ENCODE measurements at places on chromosomes 4 and X.

DNA sequence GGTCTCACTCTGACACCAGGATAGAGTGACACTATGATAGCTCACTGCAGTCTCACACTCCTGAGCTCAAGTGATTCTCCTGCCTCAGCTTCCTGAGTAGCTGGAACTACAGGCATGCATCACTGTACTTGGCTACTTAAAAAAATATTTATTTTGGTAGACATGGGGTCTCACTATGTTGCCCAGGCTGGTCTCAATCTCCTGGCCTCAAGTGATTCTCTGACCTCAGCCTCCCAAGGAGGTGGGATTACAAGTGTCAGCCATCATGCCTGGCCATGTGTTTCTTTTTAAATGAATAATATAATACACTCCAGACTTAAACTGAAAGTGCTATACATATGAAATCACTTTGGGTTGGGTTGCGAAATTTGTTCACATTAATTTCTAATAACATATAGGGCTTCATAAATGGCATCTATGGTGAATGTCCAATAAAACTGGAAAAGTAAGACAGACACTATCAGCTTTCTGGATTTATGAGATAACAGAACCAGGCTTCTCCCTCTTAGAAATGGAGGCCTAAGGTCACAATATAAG is 48.0 kb downstream of the SEC24D start:
- DNase-seq: no peak

- no peak for DNase-seq
These were observed 34.9 kb downstream of the GPR143 start for GRCh38 chrX:9730752-9731151.

- DNase-seq: no peak
These were observed 917.2 kb downstream of the DMD start for GRCh38 chrX:32293962-32294700.

DNA sequence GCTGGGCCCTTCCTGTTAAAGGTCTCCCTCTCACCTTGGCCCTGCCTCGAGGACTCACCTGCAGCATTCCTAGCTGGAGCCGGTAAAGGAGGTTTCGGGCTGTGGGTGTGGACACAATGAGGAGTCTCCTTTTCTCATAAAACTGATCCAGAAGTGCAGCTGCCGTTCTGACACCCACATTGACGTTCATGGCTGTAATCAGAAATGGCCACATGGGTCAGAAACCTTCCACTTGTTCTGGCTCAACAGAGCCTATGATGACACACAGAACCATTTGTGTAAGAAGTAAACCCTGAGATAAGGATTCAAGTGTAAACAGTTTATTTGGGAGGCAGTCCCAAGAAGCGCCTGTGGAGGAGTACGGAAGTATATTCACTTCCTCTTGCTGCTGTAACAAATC is 63.8 kb downstream of the SRPX start:
- no peak for DNase-seq

DNA sequence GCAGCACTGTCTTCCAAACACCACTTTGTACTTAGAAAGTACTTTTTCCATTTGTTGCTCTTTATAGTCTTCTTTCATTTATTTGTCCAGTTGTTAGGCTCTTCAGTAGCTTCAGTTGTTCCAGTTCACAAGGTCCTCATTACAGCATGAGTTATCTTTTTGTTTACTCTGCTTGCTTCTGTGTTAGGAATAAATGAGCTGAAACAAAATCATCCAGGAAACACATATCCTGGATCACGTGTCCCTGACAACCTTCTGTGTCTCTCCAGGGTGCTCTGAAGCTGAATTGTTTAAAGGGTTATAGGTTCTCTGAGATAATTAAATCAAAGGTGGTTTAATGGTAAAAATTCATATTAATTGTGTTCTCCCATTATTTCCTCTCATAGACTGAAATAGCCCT is 19.9 kb upstream of the KLHL8 start:
- DNase-seq: no peak

DNA sequence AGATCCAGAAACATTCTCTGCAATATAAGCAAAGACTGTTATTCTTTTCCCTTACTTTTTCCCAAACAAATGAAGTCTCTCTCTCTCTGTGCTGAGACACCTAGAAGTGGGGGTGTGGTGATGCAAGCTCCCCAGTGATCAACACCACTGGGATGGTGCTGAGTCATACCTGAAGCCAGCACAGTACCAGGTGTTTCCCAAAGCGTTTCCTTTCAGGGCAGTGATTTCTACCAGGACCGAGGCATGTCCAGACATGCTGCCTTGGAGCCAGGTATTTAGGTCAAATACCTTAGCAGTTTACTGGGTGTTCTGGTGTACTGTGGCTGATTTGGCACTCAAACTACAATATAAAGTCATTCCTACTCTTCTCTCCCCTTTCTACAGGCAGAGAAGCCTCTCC is 726.5 kb downstream of the FAM133A start:
- no peak for DNase-seq

Data from CD8-positive, alpha-beta T cell (primary cell).